ENCODE measurements at places on chromosomes 2 and 18.

- DNase-seq: no peak
Measured at GRCh38 chr2:122734766-122735424, 979.4 kb downstream of the TSN start.

DNA sequence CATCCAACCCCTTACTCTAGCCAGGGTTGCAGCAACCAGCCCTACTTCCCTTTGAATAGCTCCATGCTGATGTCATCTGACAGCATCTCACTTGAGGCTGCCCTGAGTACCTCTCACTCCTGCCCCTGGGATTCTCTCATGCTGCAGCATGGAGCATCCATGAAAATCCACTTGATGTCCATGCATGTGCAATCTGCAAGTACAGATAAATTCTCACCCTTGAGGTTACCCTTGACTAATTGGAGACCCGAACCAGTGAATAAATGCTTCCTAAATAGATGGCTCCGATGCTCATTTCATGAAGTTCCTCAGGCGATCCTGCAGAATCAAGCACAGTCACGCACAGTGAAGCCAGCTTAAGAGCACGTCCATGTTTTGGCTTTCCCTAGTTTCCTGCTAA, 298.3 kb downstream of the RBM43 start:
- DNase-seq: no peak

GRCh38 chr18:13216092-13216582, 2.4 kb upstream of the LDLRAD4 start:
- DNase-seq: peak; percentile 51

- DNase-seq: no peak
Measured at GRCh38 chr2:65050931-65051330, 5.3 kb upstream of the CEP68 start.

DNA sequence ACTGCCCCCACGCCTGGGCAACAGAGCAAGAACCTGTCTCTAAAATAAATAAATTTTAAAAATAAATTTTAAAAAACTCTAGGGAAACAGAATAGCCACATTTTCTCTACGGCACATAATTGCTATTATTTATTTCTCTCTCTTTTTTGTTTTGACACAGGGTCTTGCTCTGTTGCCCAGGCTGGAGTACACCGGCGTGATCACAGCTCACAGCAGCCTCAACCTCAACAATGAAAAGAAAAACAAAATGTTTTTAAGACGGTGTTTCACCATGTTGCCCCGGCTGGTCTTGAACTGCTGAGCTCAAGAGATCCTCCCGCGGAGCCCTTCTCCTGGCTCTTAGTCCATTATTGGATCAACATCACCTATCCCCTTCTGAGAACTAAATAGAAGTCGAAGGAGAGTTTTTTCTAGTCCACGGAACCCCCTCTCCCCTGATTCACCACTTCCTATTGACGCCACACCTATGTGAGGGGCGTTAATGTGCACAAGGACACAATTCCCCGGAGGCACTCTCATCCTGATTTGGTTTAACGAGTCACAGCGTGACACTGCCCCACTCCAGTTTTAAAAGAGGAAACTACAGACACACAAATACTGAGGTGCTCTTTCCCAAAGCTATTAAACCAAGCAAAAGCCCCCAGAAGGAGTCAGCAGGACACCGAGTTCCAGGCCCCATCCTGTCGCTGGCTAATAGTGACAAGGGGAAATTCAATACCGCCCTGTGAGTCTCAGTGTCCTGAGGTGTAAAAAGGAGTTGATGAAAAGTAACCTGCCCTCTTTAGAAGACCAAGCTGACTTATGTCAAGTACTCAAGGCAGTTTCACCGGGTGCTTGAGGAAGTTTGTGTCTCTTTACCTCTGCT, 1.1 kb downstream of the NPC1 start:
- peak; percentile 36 for DNase-seq

DNA sequence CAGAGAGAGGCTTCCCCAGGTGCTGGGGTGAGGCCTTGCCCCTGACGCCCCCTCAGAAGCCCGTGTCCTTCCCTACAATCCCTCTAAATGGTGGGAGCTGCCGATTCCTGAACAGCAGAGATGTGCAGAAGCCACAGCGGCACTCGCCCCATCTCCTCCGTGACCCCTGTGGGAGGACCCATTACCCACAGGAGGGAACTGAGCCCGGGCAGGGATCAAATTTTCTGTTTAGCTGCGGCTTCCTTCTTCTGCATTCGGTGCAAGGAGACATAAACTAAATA, 181.2 kb upstream of the RAB6C start:
- DNase-seq: no peak

DNA sequence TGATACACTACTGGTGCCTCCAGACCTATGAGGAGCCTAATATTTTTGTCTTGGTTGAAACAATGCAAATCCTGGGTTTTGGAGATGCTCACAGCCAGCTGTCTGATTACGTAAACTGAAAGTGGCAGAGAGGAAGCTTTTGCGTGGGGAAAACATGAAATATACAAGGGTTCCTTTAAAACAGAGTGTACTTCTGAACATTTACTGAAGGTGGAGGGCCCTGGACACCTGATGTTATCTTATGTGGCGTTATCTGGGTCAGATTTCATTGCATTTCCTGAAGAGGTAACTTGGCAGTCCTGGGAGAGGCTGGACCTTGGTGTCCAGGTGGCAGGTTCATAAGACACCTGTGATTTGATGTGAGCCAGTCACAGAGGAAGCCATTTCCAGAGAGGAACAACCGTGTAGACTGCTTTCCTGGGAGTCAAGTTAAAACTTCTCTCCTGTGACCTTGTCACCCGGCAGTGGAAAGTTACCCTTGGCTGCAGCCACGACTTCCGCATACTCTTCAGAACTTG, 105.0 kb downstream of the NEDD4L start:
- no peak for DNase-seq

DNA sequence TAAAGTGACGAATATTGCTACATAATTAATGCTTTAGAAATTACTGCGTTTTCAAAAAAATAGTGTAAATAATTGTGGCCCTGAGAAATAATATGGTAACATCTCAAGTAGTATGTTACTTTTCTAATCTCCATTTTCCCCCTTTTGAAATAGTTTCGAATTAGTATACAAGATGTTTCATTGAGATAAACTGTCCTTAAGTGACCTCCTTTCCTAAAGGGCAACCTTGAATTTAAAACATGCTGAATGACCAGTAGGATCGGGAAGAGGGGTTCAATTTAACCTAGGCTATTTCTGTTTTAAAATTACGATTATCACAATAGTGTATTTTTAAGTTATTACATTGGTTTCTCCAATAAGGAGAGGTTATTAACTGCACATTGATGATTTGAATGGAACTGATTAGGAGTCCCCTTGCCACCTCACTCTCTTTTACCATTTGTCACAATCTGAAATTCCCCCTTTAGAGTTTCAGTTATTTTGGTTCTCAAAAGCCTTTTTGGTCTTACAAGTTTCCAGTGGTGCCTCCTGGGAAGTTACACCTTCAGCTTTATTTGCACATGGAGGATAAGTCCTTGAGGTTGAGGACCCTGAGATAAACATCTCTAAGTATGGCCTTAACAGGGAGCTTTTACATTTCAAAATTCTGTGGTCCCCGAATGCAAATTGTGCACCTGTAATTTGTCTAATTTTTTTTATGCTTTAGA, 2.3 kb downstream of the ACTR3 start:
- DNase-seq: no peak

DNA sequence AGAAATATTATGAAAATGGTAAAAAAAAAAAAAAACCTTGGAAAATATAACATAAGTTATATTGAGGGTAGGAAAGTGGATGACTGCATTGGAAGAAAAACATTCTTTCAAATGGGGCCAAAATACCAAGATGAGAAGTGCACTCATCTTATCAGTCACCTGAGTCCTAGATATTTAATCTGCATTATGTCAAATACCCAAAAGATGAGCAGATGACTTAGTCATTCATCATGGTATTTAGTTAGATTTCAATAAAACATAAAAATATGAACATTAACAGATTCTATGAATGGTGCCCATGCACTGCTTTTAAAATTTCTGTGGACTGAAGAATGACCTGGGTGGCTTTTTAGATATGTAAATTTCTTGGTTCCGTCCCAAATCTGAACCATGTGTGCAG, 56.9 kb downstream of the HNMT start:
- no peak for DNase-seq

DNA sequence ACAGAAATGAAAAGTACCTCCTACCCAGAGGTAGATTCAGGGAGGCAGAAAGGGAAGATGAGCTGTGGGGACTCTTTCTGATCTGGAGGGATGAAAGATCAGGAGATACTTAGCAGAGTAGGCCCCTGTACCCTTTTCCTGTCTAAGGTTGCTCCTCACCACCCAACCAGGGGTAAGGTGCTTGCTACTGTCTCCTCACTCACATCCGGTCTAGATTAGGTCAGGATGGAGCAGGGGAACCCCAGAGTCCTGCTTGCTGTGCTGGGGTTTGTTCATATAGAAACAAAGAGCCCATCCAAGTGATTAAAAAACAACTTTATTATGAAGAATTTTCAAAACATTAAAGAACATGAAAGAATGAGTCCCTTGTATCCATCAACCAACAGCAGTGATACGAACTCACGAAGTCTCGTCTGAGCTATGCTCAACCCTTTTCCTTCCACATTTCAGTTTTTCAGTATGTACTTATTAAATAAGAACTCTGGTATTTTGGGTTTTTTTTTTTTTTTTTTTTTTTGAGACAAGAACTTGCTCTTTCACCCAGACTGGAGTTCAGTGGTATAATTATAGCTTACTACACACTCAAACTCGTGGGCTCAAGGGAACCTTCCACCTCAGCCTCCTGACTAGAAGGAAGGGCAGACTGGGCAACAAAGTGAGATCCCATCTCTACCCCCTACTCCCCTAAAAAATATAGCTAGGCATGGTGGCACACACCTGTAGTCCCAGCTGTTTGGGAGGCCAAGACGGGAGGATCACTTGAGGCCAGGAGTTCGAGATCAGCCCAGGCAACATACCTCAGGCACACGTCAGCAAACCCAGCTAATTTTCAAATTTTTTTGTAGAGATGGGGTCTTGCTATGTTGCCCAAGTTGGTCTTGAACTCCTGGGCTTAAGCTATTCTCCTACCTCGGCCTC, 28.5 kb upstream of the MCFD2 start:
- DNase-seq: peak; percentile 76

- DNase-seq: no peak
Measured at GRCh38 chr2:119106301-119106897, 52.2 kb downstream of the C1QL2 start.

- no peak for DNase-seq
Measured at GRCh38 chr2:60947056-60947455, 65.7 kb downstream of the REL start.

DNA sequence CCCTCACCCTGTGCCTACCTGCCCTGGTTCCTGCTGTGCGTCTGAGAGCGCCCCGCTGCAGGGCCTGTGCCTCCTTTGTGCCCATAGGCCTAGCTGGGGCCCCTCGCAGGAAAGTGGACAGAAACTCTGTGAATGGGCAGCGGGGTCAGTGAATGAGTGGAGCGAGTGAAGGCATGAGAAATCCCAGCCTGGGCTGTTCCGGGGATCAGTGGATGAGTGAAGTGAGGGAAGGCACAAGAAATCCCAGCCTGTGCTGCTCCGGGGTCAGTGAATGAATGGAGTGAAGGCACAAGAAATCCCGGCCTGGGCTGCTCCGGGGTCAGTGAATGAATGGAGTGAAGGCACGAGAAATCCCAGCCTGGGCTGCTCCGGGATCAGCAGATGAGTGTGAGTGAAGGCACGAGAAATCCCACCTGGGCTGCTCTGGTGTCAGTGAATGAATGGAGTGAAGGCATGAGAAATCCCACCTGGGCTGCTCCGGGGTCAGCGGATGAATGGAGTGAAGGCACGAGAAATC, 2.0 kb downstream of the COLEC11 start:
- DNase-seq: no peak

DNA sequence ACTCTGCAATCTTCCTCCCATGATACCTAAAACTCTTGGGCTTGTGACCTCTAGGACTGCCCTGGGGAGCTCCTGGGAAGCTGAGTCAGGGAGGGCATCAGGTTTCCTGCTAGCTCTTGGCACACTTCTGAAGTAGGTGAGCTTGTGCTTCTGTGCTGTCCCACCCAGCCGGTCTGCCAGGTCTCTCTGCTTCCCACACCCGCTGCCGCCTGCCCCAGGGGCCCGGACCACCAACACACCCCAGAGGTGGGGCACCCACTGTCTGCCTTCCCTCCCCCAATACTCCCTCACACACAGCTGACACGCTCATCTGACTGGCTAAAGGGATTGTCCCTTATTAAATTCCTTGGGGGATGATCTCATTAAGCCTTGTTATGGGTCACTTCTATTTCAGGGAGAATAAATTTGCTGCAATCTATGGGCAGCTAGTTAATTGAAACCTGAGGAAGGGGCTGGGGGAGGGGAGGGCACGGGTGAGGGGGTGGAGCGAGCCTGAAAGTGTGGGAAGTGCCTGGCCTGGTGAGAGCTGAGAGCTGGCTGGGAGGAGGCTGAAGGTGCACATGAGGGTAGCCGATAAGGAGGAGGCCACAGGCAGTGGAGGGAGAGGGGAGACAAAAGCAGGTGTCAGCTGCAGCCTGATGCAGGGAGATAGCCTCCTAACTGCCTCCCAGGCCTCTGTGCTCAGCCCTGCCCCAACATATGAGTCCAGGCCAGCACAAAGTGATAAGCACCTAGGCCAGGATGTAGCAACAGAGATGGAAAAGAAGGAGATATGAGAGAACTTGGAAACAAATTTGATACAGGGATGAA, 48.8 kb downstream of the HAUS1 start:
- no peak for DNase-seq

- peak; percentile 39 for DNase-seq
Measured at GRCh38 chr2:203533676-203534591, 1.2 kb downstream of the RAPH1 start.

- DNase-seq: no peak
Measured at GRCh38 chr18:54616220-54616848, 25.3 kb downstream of the DYNAP start.

- DNase-seq: no peak
Measured at GRCh38 chr2:144415386-144415785, 104.5 kb downstream of the ZEB2 start.

DNA sequence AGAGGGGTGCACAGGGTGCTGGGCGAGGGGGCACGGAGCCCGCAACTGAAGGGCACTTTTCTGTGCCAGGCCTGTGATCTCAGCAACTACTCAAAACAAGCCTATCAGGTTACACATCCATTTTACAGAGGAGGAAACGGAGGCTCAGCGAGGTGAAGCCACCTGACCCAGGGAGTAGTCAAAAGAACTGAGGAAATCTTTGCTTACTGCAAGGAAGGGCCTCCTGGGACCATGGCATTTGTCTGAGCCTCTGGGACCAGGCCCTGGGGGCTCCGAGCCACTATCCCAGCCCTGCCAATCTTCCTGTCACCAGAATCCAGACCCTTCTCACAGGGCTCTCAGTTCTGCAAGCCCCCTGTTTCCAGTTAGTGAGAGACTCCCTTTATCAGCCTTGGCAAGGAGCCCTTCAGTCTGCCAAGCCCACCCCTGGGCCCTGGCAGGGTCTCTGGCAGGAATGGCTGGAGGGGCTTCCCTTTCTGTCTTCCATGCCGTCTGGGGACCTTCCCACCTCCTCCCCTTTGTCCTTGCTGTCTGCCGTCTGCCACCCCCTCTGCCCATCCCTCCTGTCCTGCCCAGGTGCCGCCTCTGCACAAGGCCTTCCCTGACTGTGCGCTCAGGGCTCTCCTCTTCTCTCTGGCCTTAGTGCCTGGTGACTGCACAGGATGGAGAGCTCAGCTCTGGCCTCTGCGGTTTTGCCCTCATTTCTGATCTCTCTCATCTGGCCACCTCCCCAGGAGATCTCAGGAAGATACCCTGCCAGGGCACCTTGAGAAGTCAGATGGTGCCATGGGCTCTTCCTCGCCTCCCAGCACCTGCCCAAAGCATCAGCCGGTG, 194.7 kb upstream of the GLI2 start:
- DNase-seq: no peak
